T-helper 17 cell (primary cell): ENCODE measurements at places on chromosomes 3 and 15. TPM values are rescaled to one million over a fixed set of nuclear protein-coding genes. Genes with fewer than 3 reads are reported as not detected.

AMIGO3 gene
- total RNA-seq, result not detected

TGM5 gene
- not detected for total RNA-seq

DNA sequence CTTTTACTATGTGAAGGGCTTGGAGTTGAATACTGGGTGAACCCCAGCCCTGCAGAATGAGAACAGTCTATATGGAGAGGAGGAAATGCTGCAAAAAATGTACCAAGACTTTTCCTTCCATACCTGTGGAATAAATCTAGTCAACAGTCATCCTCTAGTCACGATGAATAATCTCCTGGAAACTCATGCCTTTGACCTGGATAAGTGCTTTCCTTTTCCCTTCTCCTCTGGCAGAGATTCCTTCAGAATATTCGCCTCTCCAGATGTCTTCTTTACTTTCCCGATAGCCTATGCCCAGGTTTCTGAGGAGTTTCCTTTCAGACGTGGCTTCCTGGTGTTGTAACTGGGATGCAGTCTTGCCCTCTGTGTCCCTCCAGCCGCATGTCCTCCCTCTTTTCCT lies 28.1 kb downstream of the CCNL1 start:
- no peak for DNase-seq

EFCC1 gene
- 0.12 TPM for total RNA-seq

SAMD7 gene
- not detected for total RNA-seq

SPTSSB gene
- total RNA-seq, result 0.32 TPM

DNA sequence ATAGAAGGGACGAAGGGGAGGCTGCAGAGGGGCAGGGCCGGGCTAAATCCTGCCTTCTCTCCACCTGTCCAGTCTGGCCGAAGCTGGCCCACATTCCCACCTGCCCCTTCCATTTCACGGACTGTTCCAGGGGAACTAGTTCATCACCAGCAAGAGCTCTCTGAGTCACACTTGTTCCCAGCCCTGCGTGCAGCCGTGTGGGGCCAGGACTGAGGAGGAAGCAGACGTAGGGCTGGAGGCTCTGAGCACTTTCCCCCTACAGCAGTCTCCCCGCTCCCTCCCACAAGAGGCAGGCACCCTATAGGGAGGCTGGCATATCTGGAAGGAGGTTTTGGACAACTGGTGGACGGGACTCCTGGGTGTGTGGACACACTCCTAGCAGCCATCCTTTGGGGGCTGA lies 3.0 kb downstream of the ITIH4 start:
- DNase-seq, result no peak

DNA sequence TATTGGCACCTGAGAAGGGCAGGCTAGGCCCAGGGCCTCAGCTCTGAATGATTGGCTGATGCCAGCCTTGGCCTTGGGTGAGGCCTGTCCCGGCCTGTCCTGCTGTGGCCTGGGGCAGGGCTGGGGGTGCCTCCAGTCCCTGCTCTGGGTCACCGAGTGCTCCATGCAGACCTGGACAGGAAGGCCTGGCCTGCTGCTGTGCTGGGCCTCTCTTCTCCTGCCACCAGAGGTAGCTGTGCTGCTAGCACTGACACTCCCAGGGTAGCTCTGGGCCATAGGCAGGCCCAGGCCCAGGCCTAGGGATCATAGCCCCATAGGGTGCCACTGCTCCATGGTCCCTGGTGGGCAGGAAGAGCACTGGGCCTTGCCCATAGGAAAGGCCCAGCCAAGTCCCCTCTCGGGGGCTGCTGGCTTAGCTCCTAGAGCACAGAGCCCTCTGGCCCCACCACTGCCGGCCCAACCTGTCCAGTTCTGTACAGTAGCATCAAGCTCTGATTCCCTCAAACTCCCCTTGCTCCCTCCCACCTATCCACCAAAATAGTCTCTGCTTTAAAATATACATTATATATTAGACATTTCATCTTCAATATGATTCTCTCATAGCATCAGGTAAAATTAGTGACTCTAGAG lies 18.2 kb downstream of the ABTB1 start:
- DNase-seq, result no peak

- no peak for DNase-seq
Observed at GRCh38 chr3:108894981-108895380, 58.7 kb downstream of the GUCA1C start.
